ENCODE measurements at places on chromosomes 7 and 10. TPM values are rescaled to one million over a fixed set of nuclear protein-coding genes. Genes with fewer than 3 reads are reported as not detected.

The INMT gene
- 545 TPM for total RNA-seq

The DPCD gene
- 12.2 TPM for total RNA-seq

The NUTM2A gene
- 1.4 TPM for total RNA-seq

DNA sequence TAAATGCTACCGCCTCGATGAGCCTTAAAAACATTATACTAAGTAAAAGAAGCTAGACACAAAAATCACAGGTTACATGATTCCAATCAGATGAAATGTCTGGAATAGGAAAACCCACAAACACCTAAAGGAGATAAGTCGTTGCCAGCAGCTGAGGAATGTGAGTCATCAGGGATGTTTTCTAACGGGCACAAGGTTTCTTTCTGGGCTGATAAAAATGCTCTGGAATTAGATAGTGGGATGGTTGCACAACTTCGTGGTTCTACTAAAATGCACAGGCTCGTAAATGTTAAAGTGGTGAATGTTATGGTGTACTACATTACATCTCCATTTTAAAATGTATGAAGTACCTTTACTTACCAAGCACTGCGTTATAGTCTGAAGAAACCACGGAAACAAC is 9.7 kb downstream of the ABLIM1 start:
- no peak for DNase-seq

DNA sequence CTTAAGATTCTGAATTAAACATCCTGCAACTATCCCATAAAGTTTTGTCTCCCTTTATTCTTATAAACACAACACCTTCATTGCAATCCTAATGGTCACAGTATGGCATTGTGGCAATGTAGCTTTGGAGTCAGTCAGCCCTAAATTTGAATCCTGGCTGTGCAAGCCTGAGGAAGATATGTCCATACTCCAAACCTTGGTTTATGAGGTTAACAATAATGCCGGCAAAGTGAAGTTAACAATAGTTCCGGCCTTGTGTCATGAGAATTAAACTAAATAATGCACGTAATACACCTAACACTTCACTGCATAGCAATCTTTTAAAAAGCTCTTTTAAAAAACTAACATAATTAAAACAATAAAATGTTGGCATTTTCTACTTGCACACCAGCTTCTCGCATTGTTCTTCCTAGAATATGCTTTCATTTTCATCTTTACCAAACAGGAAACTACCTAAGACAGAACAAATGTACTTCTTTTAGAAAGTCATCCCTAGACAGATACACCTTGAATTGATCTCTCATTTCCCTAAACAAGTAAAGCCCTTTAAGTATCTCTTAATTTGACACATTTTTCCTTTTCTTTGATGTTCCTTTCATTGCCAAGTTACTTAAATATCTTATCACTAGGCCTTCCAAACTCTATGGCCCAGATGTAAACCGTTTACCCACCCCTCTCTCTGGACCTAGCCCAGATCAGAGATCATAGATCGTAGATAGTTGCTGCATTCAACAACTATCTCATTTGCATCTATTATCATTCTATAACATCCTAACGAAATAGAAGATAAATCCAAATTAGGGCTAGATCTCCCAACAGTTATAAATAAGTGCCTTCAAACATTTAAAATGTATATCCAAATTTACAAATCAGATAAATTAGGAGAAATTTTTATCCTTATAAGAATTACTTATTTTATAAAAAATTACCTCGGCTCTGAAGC is 66.7 kb downstream of the CREB3L2 start:
- DNase-seq = no peak

DNA sequence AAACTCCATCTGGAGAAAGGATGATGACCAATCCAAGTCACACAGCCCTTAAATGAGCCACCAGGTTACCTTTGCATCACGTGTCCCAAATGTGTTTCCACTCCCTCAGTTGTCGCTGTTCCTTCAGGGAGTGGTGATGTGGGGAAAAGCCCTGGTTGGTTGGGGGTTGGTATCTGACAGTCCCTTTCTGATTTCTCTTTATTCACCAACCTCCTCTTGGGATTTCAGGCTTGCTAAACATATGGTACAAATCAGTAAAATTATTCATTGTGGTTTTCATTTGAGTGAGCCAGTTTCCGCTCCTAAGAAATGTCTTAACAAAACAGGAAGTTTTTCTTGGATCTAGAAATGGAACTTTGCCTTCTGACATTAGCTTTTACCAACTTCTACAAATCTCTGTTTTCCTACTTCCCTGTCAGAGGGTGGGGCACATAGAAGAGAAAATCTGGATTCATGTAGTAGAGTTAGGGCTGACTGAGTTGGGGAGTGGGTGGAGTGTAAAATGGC is 40.0 kb upstream of the KMT2E start:
- no peak for DNase-seq

DNA sequence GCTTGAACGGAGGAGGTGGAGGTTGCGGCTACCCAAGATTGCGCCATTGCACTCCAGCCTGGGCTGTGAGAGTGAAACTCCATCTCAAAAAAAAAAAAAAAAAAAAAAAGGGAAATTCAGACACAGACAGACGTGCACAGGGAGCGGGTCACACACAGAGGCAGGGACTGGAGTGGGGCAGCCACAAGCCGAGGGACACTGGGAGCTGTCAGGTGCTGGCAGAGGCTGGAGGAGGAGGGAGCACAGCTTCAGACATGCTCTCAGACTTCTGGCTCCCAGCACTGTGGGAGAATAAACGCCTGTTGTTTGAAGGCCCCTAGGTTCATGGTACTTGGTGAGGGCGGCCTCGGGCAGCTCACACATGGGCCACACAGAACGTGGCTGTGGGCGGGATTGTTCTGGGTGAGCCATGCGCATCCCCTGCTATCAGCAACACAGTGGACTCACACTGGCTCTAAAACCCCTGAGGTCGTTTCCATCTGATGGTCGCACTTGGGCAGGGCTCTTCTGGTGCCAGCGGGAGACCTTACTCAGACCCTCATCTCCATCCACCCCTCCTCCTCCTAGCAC is 375.9 kb downstream of the DNAJB6 start:
- no peak for DNase-seq

DNA sequence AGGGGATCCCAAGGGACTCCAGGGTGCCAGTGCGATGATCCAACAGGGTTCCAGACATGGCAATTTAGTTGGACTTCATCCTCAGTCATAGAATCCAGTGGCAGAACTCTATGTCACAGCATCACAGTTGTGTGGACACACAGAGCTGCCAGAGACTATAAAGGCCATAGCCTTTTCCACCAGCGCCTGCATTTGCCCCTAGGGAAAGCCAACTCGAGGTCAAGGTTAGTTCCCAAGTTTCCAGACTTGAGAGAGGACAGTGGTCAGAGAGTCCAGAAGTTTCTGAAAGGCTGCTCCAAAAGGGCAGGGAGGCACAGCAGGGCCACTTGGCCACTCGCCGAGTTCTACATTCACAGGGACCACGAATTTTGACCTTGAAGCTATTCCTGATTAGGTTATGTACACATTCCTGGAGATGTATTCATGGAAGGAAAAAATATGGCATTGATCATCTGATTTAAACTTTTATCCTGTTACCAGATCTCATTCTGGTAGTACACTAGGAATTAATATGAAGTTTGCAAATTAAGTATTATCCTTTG is 170.1 kb downstream of the KCNMA1 start:
- DNase-seq = no peak

GRCh38 chr10:72649291-72649690 is 23.4 kb upstream of the MICU1 start:
- no peak for DNase-seq

GRCh38 chr10:129547608-129548007 is 80.6 kb downstream of the MGMT start:
- no peak for DNase-seq

GRCh38 chr7:108234281-108234680 is 104.1 kb upstream of the LAMB4 start:
- DNase-seq = no peak

Measured in omental fat pad (tissue), 4 donors.